ENCODE measurements at places on chromosomes 6 and 20. TPM values are rescaled to one million over a fixed set of nuclear protein-coding genes. Genes with fewer than 3 reads are reported as not detected.

DNA sequence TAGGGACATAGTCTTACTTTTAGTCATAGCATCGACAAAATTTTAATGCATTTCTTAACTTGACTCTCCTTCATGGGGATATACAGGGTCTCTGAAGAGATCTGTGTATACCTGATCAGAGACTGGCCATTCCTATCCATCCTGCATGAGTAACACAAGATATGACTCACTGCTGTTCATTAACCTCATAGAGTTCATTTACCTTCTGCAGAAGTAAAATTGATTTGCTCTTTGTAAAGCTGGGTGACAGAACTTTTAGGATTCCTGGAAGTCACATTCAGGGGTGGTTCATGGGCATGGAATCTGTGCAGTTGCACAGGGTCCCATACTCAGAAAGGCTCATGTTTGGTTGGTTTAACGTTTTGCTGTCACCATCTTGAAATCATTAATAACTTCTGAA is 53.2 kb downstream of the PDE7B start:
- no peaks in the 10 kb centered on the region for H3K4me1 ChIP-seq
- no peak overlapping the region for H3K27ac ChIP-seq
- no peaks in the 10 kb centered on the region for H3K36me3 ChIP-seq

- DNase-seq = no peak
- H3K27ac ChIP-seq = no peak overlapping the region
- H3K27me3 ChIP-seq = no peaks in the 10 kb centered on the region
- H3K4me1 ChIP-seq = no peaks in the 10 kb centered on the region
- no peak overlapping the region for H3K4me3 ChIP-seq
Measured at GRCh38 chr20:60352017-60352416, 393.8 kb downstream of the CDH26 start.

DNA sequence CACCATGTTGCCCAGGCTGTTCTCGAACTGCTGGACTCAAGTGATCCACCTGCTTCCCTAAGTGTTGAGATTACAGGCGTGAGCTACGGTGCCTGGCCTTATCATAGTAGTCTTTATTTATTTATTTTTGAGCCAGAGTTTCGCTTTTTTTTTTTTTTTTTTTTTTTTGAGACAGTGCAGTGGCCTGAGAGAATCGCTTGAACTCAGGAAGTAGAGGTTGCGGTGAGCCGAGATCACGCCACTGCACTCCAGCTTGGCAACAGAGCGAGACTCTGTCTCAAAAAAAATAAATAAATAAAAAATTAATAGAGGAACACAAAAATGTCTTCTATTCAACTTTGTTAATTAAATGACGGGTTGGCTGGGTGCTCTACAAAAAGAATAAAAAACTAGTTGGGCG is 12.9 kb downstream of the MAPRE1 start:
- H3K27ac ChIP-seq = no peak overlapping the region
- H3K4me1 ChIP-seq = peaks cover 27% of the 10 kb centered on the region
- peaks cover 44% of the 10 kb centered on the region for H3K36me3 ChIP-seq
- no peaks in the 10 kb centered on the region for H3K27me3 ChIP-seq
- H3K4me3 ChIP-seq = no peak overlapping the region

- DNase-seq = no peak
- no peaks in the 10 kb centered on the region for H3K27me3 ChIP-seq
- no peaks in the 10 kb centered on the region for H3K4me1 ChIP-seq
- no peaks in the 10 kb centered on the region for H3K36me3 ChIP-seq
Measured at GRCh38 chr20:53962388-53962787, 108.0 kb downstream of the BCAS1 start.

DNA sequence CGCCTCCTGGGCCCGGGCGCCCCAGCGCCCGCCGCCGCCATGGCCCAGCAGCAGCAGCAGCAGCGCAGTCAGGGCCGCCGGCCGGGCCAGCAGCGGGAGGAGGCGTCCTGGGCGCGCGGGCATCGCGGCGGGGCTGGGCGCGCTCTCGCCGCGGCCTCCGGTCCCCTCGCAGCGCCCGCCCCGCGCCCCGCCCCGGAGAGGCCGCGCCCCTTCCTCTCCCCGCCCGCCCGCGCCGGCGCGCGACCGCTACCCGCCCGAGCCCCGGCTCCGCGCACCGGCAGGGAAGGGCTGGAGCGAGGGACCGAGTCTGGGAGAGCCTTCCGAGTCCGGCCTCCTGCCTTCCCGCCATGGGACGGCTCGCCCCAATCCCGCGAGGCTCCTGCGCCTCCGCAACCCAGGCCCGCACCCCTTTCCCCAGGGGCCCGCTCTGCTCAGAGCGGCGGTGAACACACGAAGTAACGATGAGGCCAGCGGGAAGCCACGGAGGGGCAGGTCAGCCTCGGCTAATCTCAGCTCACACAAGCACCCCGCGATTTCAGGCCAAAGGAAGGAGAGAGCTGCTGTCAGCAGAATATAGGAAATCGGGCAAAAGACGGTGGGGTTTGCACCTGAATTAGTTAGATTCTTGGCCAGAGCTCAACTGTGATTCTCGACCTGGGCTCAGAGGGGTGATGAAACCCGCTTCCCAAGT is at the start of gene TXNDC5:
Gene TXNDC5 (minus strand): TSS at position 135 of the 691 bp plus-strand sequence. CDS start 12 bp downstream, at position 123.
- peak within 1 kb of the TSS; percentile 74 for H3K4me3 ChIP-seq
- H3K36me3 ChIP-seq = no peaks in the 10 kb centered on the region

DNA sequence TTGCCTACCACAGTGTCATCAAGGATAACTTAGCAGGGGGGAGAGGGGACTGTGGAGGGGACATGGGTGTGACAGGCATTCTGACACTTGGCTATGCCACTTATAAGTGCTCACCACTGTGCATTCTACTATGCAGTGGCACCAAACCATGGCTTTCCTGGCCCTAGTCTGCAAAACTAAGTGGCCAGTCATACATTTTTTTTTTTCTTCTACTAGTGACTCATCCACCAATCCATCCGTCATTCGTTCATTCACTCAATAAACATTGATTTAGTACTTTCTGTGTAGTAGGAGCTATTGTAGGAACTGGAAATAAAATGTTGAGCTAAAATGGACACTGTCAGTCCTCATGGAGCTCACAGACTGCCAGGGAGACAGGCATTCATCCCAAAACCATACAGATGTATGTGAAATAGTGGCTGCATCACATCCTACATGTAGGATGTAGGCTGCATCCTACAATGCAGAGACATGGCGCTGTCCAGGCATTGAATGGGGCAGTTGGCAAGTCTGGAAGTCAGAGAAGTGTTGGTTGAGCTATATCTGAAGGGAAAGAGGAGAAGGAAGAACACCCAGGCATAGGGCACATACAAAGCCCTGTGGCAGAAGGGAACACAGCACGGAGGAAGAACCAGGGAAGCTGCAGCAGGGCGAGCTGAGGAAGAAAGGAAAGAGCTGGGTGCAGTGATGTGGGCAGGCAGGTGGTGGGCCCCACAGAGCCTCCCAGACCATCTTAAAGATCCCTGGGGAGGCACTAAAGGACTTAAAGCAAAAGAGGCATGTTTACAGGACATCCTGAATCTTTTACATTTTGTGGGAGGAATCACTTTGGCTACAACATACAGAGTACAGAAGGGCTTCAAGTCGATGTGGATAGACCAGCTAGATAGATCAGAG is 224.4 kb downstream of the UST start:
- H3K27ac ChIP-seq = no peak overlapping the region
- no peaks in the 10 kb centered on the region for H3K27me3 ChIP-seq
- H3K4me3 ChIP-seq = no peak overlapping the region
- no peaks in the 10 kb centered on the region for H3K4me1 ChIP-seq
- no peak for DNase-seq

DNA sequence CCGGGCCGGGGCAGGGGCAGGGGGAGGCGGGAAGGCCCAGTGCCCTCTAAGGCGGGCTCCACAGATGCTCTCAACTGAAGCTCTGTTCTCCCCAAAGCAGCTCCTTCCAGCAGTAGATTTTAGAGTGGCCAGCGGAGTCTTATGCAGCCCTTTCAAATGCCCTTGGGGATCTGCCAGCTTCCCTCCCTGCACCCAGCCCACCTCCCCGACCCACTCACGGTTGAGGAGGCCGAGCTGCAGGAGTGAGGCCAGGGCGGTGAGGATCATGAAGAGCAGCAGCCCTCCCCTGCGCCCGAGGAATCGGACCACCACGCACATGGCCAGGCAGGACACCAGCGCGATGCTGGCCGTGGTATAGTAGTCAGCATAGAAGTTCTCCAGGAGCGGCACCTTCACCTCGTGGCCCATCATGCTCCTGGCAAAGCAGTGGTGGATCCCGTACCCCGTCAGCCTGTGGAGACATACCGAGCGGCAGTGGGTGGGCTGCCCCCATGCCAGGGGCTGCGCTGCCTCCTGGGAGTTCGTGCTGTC is 28.0 kb downstream of the PSMG4 start:
- H3K27me3 ChIP-seq = no peaks in the 10 kb centered on the region
- no peaks in the 10 kb centered on the region for H3K36me3 ChIP-seq
- no peak overlapping the region for H3K27ac ChIP-seq
- H3K4me1 ChIP-seq = peaks cover 14% of the 10 kb centered on the region

- no peaks in the 10 kb centered on the region for H3K27me3 ChIP-seq
- no peaks in the 10 kb centered on the region for H3K36me3 ChIP-seq
- DNase-seq = no peak
- H3K27ac ChIP-seq = no peak overlapping the region
- H3K4me3 ChIP-seq = no peak overlapping the region
Measured at GRCh38 chr6:144675231-144675861, 390.2 kb downstream of the UTRN start.

DNA sequence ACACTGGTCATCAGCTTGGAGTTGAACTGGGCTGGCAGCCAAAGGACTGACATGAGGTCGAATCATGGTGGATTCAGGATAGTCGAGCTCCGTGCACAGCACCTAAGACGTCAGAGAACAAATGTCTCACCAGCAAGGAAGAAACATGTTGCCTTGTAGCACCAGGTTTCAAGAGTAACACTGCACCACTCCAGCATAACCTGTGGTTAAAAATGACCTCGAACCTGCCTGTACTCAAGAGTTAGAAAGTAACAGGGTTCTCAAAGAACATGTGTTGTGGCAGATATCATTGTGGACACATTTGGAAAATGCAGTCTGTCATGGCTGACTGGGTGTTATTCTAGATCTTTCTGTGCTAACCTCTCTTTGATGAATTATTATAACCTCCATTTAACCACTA is 511.6 kb downstream of the CDH26 start:
- H3K36me3 ChIP-seq = no peaks in the 10 kb centered on the region
- no peaks in the 10 kb centered on the region for H3K27me3 ChIP-seq
- H3K4me1 ChIP-seq = no peaks in the 10 kb centered on the region
- DNase-seq = peak; percentile 36

DNA sequence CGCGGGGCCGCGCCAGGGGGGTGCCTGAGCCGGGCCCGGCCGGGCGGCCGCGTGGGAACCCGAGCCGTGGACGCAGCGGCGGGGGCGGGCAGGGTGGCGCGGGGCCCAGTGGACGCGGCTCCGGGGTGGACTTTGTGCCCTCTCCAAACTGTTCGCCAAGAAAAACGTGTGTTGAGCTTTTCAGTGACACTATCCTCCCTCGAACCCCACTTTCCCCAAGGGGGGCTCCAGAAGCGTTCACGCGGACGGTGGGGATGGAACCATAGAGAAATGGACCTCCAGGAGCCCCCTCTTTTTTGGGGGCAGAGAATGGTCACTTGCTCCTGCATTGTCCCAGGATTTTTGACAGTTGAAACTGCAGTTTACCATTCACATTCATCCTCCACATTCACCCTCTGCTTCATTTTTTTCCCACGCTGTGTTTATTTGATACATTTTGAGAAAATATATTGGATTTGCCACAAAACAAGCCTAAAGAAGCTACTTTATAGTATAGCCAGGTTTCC is 2.9 kb upstream of the HIVEP1 start:
- no peak for DNase-seq
- peak overlapping the region; percentile 96 for H3K27ac ChIP-seq
- H3K27me3 ChIP-seq = no peaks in the 10 kb centered on the region
- H3K36me3 ChIP-seq = no peaks in the 10 kb centered on the region
- H3K4me3 ChIP-seq = peak overlapping the region; percentile 86
- no peaks in the 10 kb centered on the region for H3K4me1 ChIP-seq

DNA sequence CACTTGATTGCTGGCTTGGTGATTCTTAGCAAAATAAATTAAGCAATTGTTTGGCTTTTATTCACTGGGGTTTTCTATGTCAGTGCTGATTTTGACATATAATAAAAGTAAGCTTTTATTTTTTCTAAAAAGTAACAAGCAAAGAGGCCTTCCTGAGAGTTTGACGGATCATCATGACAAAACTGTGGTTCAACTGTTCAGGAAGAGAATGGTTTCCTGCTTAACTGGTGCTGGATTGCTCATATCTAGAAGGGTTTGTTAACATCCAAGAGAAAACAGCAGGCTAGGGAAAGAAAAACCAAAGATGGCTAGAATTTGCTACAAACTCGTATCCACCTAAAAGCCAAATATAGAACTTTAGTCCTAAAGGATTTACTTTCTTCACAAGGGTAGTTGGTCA is 21.2 kb downstream of the SERPINB1 start:
- no peaks in the 10 kb centered on the region for H3K36me3 ChIP-seq
- H3K4me3 ChIP-seq = no peak overlapping the region
- no peaks in the 10 kb centered on the region for H3K27me3 ChIP-seq
- no peak overlapping the region for H3K27ac ChIP-seq

- no peak overlapping the region for H3K4me3 ChIP-seq
- H3K36me3 ChIP-seq = no peaks in the 10 kb centered on the region
- H3K27ac ChIP-seq = no peak overlapping the region
- peaks cover 5% of the 10 kb centered on the region for H3K4me1 ChIP-seq
Measured at GRCh38 chr6:113924312-113924723, 46.6 kb downstream of the HDAC2 start.

The HMGN4 gene
- 52.5 TPM for total RNA-seq

The FAM209A gene
- not detected for total RNA-seq

The ESR1 gene
- total RNA-seq = 0.67 TPM

The DOK5 gene
- 16.9 TPM for total RNA-seq

The HLA-DOB gene
- not detected for total RNA-seq

The PCK1 gene
- 4.7 TPM for total RNA-seq

The INSM1 gene
- total RNA-seq = not detected

The FHL5 gene
- 13.8 TPM for total RNA-seq

Measured in right atrium auricular region (tissue), 2 donors.